Large intestine (tissue), 12 donors: ENCODE measurements at places on chromosomes 7 and 10. TPM values are rescaled to one million over a fixed set of nuclear protein-coding genes. Genes with fewer than 3 reads are reported as not detected.

Gene TFR2
- polyA plus RNA-seq, result 2.7 TPM

Gene SRRM3
- polyA plus RNA-seq, result 5.8 TPM

- DNase-seq, result no peak
Observed at GRCh38 chr7:114988755-114989375, 67.0 kb downstream of the MDFIC start.

DNA sequence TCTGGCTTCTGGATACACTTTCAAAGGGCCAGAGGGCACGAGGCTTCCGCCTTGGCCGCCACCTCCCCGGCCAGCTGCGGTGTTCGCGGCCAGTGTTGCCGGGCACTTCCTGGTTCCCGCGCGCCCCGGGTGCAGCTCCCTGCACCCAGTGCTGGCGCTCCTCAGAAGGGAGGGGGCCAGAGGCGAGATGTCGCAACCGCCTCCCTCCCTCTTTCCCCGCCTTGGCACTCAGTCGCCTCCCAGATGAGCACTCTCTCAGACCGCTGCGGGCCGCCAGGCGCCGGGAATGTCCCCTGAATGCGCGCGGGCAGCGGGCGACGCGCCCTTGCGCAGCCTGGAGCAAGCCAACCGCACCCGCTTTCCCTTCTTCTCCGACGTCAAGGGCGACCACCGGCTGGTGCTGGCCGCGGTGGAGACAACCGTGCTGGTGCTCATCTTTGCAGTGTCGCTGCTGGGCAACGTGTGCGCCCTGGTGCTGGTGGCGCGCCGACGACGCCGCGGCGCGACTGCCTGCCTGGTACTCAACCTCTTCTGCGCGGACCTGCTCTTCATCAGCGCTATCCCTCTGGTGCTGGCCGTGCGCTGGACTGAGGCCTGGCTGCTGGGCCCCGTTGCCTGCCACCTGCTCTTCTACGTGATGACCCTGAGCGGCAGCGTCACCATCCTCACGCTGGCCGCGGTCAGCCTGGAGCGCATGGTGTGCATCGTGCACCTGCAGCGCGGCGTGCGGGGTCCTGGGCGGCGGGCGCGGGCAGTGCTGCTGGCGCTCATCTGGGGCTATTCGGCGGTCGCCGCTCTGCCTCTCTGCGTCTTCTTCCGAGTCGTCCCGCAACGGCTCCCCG is at the start of gene FFAR4:
TSS of gene FFAR4 (plus strand) at position 231 of the 842 bp plus-strand sequence. CDS start at position 287, 56 bp downstream.
- peak; percentile 56 for DNase-seq

- DNase-seq, result no peak
Observed at GRCh38 chr10:64091897-64092296, 570.7 kb downstream of the REEP3 start.

GRCh38 chr7:7214398-7215347 is 32.3 kb downstream of the C1GALT1 start:
- DNase-seq, result no peak

DNA sequence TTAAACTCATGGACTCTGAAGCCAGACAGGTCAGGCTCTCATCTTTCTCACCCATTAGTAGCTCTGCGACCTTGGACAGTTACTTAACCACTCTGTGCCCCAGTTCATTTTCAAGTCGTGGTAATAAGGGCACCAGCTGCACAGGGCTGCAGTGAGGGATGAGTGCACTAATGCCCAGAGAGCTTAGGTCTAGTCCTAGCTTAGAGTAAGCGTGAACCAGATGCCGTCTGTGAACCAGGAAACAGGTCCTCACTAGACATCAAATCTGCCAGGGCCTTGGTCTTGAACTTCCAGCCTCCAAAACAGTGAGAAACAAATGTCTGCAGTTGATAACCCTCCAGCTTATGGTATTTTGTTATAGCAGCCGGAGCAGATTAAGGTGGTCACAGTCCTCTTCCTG is 222.4 kb upstream of the PFKP start:
- no peak for DNase-seq

GRCh38 chr7:113076703-113077102 is 9.9 kb downstream of the GPR85 start:
- DNase-seq, result no peak

DNA sequence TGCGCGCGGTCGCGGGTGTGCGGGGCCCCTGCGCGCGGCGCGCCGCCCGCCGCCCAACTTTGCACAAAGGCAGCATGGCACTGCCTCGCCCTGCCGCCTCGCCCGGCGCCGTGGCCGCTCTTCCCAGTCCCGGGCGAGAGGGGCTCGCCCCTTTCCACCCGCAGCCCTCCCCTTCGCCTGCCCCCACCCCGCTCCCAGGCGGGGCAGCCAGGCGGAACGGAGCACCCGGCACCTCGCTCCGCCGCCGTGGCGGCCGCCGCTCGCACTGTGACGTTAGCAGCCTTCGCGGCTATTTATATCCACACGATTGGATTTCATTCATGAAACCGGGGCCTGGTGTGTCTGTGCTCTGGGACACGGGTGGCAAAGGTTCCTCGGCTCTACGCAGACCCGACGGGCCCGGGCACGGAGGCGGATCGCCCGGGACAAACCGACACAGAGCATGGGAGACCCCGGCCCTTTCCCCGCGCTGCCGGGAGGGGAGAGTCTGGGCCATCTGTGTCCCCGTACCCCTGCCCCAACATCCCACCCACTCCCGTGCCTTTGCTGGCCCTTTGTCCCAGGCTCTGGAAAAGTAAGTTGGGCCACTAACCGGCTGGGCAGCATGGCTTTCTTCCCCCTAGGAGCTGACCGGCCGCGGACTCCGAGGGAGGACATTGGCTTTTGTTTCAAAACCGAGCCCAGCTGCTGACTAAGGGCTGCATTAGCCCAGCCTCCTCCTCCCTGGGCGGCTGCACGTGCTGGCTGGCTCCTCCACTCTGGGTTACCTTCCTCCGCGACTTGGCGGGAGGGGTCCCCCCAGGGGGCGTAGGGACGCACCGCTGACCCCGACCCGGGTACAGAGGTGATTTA is at the start of gene RHOBTB1:
TSS of gene RHOBTB1 (minus strand) at position 128 of the 852 bp plus-strand sequence. CDS start 32,643 bp downstream, outside the sequence.
- DNase-seq, result peak; percentile 88

- DNase-seq, result no peak
Observed at GRCh38 chr10:12771981-12772760, 229.3 kb downstream of the CCDC3 start.
